ENCODE measurements at places on chromosomes 7 and 10.

DNA sequence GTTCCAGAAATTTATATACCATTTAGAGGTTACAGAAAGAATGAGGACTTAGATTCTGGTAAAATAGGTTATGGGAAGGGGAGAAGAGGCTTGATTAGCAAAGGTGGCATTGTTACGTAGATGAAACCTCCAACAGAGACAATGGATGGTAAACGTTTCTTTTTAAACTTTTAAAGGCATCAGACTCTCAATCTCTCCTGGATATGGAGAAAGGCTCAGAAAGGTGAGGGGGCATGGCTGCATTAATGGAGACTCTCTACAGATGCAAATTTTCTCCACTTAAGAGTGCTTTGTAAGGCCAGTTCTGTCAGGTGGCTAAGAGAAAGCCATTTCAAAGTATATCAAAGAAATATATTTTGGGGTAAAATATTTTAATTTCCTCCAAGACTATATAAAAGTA lies 240.9 kb upstream of the PTER start:
- no peak for DNase-seq

DNA sequence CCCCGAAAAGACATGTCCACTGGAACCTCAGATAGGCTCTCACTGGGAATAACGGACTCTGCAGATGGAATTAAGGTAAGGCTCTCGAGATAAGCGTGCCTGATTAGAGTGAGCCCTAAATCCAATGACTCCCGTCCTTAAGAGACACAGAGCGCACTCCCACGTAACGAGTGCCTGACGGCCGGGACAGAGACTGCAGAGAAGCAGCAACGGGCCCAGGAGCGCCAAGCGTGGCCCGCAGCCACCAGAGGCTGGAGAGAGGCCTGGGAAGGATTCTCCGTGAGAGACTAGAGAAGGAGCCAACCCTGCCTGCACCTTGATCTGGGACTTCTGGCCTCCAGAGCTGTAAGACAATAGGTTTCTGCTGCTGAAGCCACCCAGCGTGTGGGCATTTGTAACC lies 20.0 kb upstream of the TNRC18 start:
- DNase-seq = no peak

- DNase-seq = no peak
These were observed 76.9 kb downstream of the SLC13A1 start for GRCh38 chr7:123122916-123123315.

- no peak for DNase-seq
These were observed 14.1 kb downstream of the HNRNPF start for GRCh38 chr10:43394868-43395267.

- DNase-seq = no peak
These were observed 68.1 kb downstream of the MTERF1 start for GRCh38 chr7:91812388-91812787.

- DNase-seq = no peak
These were observed 145.8 kb upstream of the BET1 start for GRCh38 chr7:94149789-94150545.

GRCh38 chr7:147519062-147519461 lies 1071.5 kb upstream of the C7orf33 start:
- DNase-seq = no peak

DNA sequence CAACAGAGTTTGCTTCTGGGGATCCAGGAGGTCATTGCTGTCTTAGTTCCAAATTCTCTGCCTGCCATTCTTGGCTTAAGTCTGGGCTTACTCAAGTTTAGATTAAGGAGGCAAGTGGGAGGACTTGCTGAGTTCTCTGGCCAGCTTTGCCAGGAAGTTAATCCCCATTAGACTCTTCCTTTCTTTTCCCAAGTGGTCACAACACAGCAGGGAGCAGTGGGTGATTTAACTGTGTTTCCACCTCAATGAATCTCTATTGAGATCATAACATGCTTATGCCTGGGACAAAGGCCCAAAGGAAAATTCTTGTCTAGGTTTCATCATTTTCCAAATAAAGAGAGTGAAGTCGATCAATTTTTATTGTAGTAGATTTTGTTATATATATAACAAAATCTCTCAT lies 1159.6 kb downstream of the SORCS3 start:
- DNase-seq = no peak

- no peak for DNase-seq
These were observed 35.4 kb upstream of the FAM20C start for GRCh38 chr7:157008-157310.

GRCh38 chr10:61020420-61021158 lies 76.6 kb upstream of the RHOBTB1 start:
- no peak for DNase-seq

GRCh38 chr7:44215531-44215930 lies 14.8 kb downstream of the YKT6 start:
- no peak for DNase-seq

DNA sequence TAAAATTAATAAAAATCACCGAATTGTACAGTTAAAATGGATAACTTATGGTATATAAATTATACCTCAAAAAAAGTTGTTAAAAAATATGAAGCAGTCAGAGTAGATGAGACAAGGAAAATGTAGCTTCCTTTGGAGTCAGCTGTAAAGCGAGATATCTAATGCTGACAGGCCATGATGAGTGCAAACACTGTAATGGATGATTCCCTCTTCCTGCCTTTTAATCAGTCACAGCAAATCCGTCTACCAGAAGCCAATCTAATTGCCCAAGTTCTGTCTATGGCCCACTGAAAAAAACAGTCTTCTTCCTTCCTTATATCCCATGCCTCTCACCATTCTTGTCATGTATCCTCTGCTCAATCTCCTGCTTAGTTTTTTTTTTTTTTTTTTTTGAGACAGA lies 59.9 kb upstream of the DNAJB12 start:
- no peak for DNase-seq

DNA sequence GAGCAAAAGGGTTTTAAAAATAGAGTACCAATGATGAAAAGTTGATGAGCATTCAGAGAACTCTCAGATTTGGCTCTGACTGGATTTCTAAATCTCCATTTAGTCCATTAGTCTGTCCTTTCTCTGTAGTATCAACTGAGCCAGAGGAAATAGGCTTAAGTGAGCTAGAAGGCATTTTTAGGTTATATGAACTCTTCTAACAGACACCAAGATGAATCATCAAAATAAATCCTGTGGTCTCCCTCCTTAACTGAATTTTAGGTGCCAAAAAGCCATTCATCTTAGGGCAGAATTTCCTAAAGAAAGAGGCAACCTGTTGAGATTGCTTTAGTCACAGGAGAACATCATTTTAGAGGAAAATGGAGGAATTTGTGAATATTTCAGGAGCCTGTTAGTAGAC lies 305.1 kb downstream of the AUTS2 start:
- no peak for DNase-seq

DNA sequence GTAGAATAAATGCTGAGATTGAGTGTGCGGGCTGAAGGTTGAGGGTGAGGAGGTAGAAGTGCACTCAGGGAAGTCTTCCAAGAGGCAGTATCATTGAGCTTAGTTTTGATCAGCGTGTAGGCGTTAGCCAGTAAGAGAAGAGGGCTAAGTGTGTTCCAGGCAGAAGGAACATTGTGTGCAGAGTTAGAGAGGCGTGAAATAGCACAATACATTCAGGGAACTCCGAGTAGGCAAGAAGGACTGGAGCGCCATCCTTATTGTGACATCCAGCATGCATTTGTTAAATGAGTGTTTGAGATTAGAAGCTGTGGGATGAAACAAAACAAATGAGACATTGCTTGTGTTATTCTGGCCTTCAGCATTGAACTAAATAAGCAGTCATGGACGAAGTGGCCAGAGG lies 140.9 kb upstream of the MKLN1 start:
- DNase-seq = no peak

DNA sequence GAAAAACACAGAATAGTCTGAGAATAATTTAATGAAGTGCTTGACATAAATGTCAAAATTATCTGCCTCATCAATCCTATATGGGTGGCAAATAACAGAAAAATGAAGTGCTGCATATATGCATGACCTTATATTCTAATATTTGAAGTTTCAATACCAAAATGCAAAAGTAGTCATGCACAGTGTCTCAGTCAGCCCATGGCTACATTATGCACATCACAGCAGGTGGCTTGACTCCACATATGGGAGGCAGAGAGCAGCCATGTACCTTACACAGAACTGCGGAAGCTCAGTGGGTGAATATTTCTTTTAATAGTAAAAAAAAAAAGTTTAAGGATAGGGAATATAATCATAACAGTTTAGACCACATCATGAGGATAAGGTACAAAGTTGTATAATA lies 17.4 kb upstream of the LIPN start:
- DNase-seq = no peak

DNA sequence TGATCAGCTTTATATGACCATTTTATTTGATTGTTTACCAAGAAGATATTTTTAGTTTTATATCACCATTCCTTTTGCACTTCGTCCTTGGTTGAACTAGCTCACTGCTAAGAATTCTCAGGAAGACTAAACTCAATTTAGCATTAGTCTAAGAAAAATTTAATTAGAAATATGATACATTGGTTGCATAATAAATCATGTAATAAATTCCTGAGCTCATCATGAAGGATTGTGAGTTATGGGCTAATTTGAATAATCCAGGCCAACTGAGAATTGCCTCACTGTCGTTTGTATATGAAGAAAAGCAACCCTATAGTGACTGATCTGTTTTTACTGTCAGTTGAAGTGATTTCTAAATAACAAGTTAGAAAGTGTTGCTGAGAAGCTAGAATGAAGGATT lies 725.5 kb downstream of the DNAJB9 start:
- DNase-seq = no peak

DNA sequence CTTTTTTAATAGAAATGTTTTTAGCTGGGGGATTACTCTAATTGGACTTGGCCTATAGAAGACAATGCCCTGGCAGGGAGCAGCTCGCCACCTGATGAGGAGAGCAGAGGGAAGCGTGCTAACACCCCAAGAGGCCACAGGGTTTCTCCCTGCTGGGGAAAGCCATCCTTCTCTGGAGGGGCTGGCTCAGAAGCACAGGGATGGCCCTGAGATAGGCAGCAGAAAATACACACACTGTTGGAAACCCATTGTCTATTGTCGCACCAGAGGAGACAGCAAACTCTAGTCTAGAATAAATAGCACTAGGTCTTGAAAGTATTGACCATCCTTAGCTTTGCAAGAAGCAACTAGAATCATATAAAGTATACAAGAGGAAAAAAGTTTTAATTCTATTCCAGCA lies 5.4 kb downstream of the COBL start:
- DNase-seq = no peak

DNA sequence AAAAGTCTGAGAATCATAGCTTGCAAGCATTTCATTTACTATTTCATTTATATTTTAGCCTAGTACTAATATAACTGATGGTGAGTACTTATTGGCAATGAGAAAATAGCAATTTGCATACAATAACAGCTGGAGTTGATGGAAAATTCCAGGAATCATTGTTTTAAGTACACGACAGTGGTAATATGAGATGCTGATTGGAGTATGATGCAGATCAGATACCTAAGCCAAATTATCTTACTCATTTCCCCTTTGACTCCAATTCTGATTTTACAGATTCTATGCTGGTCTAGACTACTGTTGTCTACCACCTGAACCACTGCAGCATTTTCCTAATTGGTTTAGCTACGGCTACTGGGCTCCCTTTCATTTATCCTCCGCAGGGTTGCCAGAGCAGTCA lies 36.7 kb downstream of the GNG11 start:
- DNase-seq = no peak

GRCh38 chr7:34756691-34757090 lies 98.7 kb downstream of the NPSR1 start:
- DNase-seq = no peak

GRCh38 chr10:77972148-77972547 lies 45.6 kb upstream of the DLG5 start:
- DNase-seq = no peak

DNA sequence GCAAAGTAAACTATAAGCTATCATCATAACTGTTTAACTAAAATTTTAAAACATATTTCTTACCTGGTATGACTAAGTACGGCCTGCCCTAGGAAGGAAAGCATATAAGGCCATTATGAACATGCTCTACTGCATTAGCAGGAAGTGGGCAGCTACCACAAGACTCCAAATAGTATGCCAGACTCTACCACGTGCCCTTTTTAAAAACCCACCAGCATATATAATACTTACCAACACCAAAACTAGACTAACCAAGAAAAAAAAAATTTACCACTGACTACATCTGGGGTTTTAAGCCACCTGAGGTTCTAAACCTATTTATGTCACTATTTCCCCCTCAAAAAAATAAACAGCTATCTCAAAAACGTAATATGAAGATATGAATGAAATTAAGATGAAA lies 30.1 kb downstream of the NUDCD3 start:
- peak; percentile 20 for DNase-seq

GRCh38 chr7:18610331-18610948 lies 114.9 kb downstream of the HDAC9 start:
- no peak for DNase-seq

DNA sequence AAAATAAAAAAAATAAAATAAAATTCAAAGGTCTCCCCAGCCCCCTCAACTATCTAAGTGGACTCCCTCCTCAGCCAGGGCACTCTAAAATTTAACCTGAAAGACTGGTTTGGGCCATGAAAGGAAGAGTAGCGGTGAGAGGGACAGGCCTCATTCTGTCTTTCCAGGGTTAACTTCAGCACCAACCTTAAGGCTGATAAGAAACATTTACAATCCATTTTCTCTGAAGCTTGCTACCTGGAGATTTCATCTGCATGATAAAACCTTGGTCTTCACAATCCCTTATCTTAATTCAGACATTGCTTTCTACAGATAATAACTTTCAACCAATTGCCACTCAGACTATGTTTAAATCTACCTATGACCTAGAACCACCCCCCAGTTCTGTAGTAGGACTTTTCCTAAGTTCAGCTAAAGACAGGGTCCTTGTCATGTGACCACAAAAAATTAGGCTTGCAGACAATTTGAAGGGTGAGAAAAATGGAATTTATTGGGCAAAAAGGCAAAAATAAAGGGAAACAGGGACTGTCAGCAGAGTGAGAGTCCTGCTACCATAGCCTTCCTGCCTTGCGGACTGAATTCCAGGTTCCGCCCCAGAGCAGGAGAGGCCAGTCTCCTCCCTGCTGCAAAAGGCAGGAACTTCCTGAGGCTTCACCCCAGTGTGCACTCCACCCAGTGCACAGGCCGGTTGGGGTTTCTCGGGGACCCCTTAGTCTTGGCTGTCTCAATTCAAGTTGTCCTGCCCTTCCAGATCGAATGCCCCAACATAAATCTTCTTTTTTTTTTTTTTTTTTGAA lies 26.0 kb downstream of the AGK start:
- no peak for DNase-seq

- peak; percentile 43 for DNase-seq
These were observed 1.1 kb downstream of the HNRNPA2B1 start for GRCh38 chr7:26199301-26200037.

DNA sequence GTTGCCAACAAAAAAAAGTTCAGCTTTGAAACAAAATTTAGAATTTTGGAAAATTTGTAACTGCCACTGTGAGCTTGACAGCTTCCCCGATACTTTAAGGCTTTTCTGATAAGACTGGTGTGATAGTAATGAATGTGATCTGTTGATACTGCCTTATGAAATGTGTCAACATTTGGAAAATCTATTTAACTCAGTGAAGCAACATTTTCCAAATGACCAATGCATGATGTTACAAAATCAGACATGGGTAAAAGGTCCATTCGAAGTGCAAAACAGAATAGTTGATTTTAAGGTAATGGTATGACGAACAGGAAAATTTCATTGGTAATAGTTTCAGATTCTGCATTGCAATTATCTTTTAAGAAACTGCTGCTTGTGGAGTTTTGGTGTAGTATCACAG lies 175.4 kb downstream of the SEM1 start:
- no peak for DNase-seq

All from effector CD8-positive, alpha-beta T cell (primary cell).